ENCODE measurements at places on chromosomes 1 and 21. TPM values are rescaled to one million over a fixed set of nuclear protein-coding genes. Genes with fewer than 3 reads are reported as not detected.

DNA sequence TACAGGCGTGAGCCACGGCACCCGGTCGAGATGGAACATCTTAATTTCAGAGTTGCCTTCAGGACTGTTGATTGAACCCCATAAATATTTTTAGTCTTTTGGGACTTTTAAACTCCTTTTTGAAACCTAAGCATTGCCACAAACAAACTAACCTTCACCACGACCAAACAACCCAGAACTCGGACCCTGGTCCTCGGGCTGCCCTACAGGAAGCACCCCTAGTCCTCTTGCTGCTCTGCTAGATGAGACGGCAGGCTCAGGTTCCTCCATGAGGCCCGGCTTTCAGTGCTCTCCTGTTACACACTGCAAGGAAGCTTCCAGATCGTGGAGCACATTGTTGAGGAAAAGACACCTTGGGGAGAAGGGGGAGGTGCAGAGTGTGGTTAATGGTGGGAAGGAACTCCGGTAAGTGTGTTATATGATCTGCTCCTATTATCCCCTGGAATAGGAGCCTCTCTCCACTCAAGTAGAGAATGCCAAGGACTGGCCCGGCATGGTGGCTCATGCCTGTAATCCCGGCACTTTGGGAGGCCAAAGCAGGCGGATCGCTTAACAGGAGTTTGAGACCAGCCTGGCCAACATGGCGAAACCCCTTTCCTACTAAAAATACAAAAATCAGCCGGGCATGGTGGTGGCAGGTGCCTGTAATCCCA lies 5.7 kb downstream of the EPHX1 start:
- no peaks in the 10 kb centered on the region for H3K36me3 ChIP-seq
- no peak for DNase-seq
- peaks cover 56% of the 10 kb centered on the region for H3K4me1 ChIP-seq
- H3K27me3 ChIP-seq: no peaks in the 10 kb centered on the region
- H3K4me3 ChIP-seq: no peak overlapping the region

DNA sequence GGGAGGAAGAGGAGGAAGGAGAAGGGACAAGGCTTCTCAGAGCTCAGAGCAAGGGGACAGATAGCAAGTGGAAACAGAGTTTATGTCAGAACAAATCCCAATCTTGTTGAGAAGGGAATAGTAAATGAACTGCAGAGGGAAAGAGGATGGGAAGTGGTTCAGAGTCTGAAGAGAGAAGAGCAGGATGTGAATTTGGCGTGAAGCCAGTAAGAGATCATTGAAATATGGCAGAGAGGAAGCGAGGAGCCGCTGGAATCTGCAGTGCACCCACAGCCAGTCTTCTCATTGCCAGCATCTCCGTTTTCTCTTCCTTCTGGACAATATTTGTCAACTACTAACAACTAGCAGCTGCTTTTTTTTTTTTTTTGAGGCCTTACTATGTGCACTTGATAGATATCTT lies 19.1 kb downstream of the OLFML3 start:
- no peak overlapping the region for H3K4me3 ChIP-seq
- H3K36me3 ChIP-seq: no peaks in the 10 kb centered on the region
- DNase-seq: no peak
- no peaks in the 10 kb centered on the region for H3K4me1 ChIP-seq
- H3K27me3 ChIP-seq: no peaks in the 10 kb centered on the region

- H3K4me3 ChIP-seq: no peak overlapping the region
- H3K27ac ChIP-seq: no peak overlapping the region
- H3K27me3 ChIP-seq: no peaks in the 10 kb centered on the region
- no peaks in the 10 kb centered on the region for H3K36me3 ChIP-seq
Measured at GRCh38 chr1:91383456-91383855, 21.2 kb downstream of the HFM1 start.

Gene CLEC20A
- total RNA-seq: not detected

GRCh38 chr1:183195142-183195574 lies 9.1 kb downstream of the LAMC2 start:
- no peaks in the 10 kb centered on the region for H3K4me1 ChIP-seq
- DNase-seq: no peak
- no peaks in the 10 kb centered on the region for H3K27me3 ChIP-seq
- H3K36me3 ChIP-seq: no peaks in the 10 kb centered on the region

Gene KLF17
- not detected for total RNA-seq

Gene LRRIQ3
- total RNA-seq: 0.85 TPM

- H3K27me3 ChIP-seq: no peaks in the 10 kb centered on the region
- DNase-seq: no peak
- H3K4me1 ChIP-seq: no peaks in the 10 kb centered on the region
Measured at GRCh38 chr1:23909412-23909811, 3.8 kb downstream of the CNR2 start.

Gene NBPF6
- not detected for total RNA-seq

Gene CPTP
- total RNA-seq: 52.2 TPM

DNA sequence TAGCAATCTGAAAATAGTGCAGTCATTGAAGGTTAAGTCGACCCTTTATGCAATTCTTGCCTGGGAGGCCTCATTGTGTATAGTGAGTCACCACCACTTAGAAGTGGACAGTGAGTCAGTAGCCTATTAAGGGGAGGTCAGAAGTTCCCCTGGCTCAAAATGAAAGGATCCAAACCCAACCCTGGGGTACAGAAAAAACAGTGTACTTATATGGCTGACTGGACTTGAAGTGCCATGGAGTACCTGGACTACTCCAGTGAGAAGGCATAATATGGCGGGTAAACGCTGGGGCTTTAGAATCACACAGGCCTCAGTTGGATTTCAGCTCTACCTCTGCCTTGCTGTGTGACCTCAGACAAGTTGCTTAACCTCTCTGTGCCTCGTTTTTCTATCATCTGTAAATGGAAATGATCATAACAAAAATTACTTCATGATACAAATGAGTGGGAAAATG lies 2.2 kb upstream of the BCL9 start:
- no peaks in the 10 kb centered on the region for H3K36me3 ChIP-seq
- H3K4me1 ChIP-seq: peaks cover 31% of the 10 kb centered on the region
- H3K27me3 ChIP-seq: peaks cover 2% of the 10 kb centered on the region
- H3K27ac ChIP-seq: no peak overlapping the region
- DNase-seq: peak; percentile 58

Gene FPGT
- total RNA-seq: 12.9 TPM

- no peaks in the 10 kb centered on the region for H3K36me3 ChIP-seq
- H3K4me1 ChIP-seq: no peaks in the 10 kb centered on the region
Measured at GRCh38 chr21:42332557-42333317, 17.5 kb upstream of the TFF3 start.

DNA sequence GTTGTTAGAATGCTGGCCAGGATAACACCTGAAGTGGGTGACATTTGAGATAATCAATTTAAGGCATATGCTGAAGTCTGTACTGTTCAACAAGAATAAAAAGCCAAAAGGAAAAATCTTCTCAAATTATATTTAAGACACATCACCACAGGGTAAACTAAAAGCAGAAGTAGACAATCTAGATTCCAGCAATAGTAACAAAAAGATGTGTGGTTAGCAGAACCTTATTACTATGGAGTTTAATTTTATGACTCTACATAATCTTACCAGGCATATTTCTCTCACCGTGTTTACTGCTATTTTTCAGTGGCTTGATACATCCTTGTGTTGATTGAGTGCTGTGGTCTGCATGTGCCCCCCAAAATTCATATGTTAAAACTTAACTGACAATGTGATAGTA lies 300.4 kb upstream of the ZP4 start:
- DNase-seq: no peak
- no peak overlapping the region for H3K27ac ChIP-seq
- no peaks in the 10 kb centered on the region for H3K27me3 ChIP-seq
- no peak overlapping the region for H3K4me3 ChIP-seq

DNA sequence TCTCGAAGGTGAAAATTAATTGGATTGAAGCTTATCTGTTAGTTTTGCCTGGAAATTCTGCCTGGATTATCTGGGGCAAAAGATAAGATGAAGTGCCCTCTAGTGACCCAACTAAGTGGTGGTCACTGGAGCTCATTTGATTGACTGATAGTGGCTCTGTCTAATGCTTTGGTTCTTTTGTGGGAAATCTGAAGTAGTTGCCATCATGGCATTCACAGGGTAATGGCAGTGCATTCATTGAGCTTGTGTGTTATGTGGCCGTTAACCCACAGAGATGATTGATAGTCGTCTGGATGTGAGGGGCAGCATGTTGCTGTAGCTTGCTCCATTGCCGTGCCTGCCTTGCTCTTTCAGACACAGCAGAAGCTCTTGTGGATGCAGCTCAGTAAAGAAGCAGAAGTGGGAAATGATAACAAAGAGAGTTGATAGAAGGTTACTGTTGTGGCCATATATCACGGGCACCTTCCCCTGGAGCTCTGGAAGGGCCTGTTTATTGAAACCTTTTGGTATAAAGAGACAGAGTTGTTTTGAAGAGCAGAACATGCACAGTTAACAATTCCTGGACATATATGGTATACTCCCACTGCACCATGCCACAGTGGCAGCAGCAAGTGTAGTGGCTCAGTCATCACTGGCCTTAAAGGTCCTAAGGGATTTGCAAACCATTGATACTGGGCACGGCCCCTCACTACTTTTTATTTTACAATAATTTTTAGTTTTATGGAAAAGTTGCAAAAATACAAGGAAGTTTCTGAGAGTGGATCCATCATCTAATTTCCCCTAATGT lies 42.0 kb downstream of the CXADR start:
- no peaks in the 10 kb centered on the region for H3K36me3 ChIP-seq
- no peak overlapping the region for H3K4me3 ChIP-seq
- H3K27ac ChIP-seq: no peak overlapping the region
- no peaks in the 10 kb centered on the region for H3K4me1 ChIP-seq
- H3K27me3 ChIP-seq: no peaks in the 10 kb centered on the region
- DNase-seq: no peak

DNA sequence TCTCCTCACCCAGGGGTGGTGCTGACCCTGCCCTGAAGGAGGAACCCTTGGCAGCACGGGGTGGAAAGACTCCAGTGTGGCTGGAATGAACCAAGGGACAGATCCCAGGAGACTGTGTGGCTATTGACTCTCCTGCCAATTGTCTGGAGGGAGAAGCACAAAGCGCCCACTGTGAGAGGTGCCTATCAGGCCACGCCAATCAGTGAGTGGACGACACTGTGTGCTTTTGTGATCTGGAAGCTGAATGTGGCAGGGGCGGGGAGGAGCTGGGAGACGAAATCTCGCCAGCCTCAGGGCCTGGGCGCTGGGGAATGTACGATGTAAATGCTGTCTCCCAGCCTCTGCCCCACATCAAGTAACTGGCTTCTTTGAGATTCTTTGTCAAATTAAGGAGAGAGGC lies 167.1 kb downstream of the ZBTB18 start:
- no peak overlapping the region for H3K4me3 ChIP-seq
- no peaks in the 10 kb centered on the region for H3K36me3 ChIP-seq
- H3K27me3 ChIP-seq: no peaks in the 10 kb centered on the region
- no peak overlapping the region for H3K27ac ChIP-seq

GRCh38 chr1:235823684-235824083 lies 43.0 kb downstream of the LYST start:
- H3K36me3 ChIP-seq: peaks cover 6% of the 10 kb centered on the region
- no peak overlapping the region for H3K27ac ChIP-seq
- no peaks in the 10 kb centered on the region for H3K27me3 ChIP-seq
- no peak overlapping the region for H3K4me3 ChIP-seq

Gene TMEM125
- not detected for total RNA-seq

DNA sequence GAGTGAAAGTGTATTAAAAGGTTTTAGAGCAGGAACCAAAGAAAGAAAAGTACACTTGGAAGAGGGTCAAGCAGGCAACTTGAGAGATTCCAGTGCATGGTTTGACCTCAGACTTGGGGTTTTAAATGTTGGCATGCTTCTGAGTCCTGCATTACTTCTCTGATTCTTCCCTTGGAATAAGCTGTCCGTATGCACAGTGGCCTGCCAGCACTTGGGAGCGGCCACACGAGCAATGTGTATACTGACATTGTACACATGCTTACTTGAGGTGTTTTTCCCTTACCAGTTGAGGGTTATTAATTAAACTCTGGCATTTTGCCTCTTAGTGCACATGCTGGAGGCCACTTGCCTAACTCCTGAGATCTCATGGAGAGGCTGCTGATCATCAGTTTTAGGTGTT lies 786.6 kb upstream of the RGS18 start:
- no peaks in the 10 kb centered on the region for H3K4me1 ChIP-seq
- no peak for DNase-seq
- no peak overlapping the region for H3K27ac ChIP-seq

GRCh38 chr1:211320980-211321379 lies 5.7 kb upstream of the TRAF5 start:
- DNase-seq: no peak
- H3K4me3 ChIP-seq: no peak overlapping the region
- no peaks in the 10 kb centered on the region for H3K4me1 ChIP-seq
- no peak overlapping the region for H3K27ac ChIP-seq

Measured in Panc1 (cell line).